ENCODE measurements at places on chromosomes 4 and X. TPM values are rescaled to one million over a fixed set of nuclear protein-coding genes. Genes with fewer than 3 reads are reported as not detected.

Gene PAK3
- total RNA-seq, result 0.40 TPM

DNA sequence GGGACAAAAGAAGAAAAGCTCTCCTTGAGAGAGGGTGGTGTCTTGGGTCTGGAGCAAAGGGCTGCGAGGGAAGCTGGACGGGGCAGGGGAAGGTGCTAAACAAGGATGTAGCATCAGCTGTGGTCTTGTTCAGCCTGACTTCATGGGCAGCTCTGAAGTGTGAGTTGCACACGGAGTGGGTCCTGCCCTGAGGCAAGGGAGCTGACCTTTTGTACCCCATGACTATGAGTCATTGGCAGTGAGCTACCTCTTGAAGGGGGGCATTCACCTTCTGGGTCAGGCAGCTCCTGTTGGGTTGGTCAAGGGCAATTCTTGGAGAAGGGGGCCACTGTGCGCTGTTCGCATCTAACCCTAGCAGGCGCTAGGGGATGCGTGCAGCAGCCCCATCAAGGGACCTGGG lies 151.8 kb downstream of the SMIM20 start:
- DNase-seq, result no peak

GRCh38 chr4:142367418-142368180 lies 478.5 kb downstream of the INPP4B start:
- DNase-seq, result no peak

Gene ARR3
- total RNA-seq, result not detected

Gene RCHY1
- 52.7 TPM for total RNA-seq

- no peak for DNase-seq
These were observed 467.7 kb downstream of the NKX6-1 start for GRCh38 chr4:84031401-84031800.

Gene PARM1
- total RNA-seq, result 99.4 TPM

- peak; percentile 38 for DNase-seq
These were observed 59.0 kb upstream of the FGFBP2 start for GRCh38 chr4:16021804-16022560.

DNA sequence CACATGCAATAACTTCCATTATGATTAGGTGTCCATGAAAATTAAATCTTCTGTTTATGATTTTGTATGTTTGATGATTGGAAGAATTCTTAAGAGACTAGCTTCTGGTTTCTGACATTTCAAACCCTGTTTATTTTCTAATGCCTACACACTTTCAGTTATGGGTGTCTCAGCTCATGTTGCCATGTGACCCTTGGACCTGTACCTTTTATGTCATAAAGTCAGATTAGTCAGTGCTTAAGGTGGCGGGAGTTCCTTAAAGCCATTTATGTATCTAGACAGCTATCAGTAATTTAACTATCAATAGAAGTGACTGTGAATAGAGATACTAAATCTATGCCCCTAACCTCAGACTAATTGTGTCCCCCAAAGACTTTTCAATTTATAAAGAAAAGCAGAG lies 155.6 kb downstream of the GBA3 start:
- no peak for DNase-seq

Gene IL3RA
- total RNA-seq, result 4.8 TPM

Gene PFKFB1
- total RNA-seq, result not detected

DNA sequence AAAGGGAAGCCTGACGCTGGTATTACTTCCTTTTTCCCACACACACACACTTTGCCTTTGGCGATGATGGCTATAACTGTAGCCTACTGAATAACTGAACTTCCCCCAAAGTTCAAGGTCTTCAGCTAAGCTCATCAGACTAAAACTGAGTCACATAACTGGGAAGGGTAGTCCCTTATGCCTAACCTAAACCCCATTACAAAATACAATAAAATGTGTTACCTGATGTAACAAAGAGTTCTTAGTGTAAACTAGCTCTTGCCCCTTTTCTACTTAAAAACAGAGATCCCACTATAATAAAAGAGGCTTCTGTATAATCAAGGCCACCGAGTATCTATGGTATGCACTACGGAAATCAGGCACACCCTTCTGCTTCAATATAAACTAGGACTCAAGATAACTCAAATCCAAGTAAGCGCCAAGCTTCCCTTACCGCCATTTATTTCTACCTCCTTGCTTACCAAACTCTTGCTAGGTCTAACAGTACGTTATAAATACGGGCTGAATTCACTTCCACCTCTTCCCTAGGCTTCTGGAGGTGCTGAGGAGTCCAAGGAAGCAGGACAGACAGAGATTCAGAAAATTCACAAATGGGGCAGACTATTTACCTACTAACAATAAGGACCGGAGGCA lies 2.4 kb downstream of the OTUD4 start:
- DNase-seq, result no peak

DNA sequence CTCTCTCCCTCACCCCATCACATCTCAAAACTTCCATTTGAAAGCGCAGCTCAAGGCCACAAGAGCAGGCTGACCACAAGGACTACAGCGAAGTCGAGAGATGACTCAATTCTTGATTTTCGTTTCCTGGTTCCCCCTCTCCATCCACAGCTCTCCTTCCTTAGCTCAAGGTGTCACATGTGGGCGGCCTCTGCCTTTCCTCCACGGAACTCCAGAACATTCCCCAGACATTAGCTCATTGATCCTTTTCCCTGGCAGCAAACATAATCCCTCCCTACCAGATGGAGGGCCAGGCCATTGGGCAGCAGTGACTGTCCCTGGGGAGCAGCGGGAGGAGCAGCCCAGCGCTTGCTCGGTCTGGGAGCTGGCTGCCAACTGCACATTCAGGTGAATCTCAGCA lies 56.3 kb downstream of the CCDC149 start:
- peak; percentile 20 for DNase-seq

DNA sequence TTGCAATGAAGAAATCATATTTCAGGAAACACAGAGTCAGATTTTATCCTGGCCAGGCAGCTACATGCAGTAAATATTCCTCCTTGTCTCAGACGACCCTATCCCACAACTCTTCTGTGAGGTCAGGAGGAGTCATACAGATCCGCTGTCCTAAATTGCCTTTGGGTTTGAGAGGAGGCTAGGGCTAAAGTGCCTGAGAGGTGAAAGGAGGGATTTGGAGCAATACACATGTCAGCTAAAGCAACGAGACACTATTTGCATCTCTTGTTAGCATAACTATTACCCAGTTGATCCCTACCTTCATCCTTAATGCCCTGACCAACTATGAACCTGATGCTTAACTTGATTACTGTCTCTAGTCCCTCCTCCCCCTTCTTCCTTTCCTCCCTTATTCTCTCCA lies 98.6 kb downstream of the TBC1D19 start:
- no peak for DNase-seq

DNA sequence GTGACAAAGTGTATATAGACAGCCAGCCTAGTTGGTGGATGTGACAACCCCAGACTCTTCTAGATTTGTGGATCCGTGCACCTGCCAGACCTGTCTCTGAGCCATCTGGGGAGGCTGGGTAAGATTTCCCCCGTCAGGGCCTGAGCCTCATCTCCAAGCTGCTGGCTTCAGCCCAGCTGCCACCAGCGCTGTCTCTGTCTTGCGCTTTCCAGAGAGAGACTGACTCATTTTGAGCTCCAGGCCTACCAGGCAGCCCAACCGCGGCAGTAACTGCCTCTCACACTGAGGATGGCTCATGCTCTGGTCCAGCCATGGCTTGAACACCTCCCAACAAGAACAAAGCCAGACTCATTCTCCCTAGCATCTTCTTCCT lies 26.4 kb downstream of the NOP14 start:
- no peak for DNase-seq

Gene PLS3
- total RNA-seq, result 31.1 TPM

Gene TLL1
- total RNA-seq, result 0.96 TPM

Measured in heart right ventricle (tissue), 16 donors.